Esophagus squamous epithelium (tissue), 5 donors: ENCODE measurements at places on chromosomes 7 and 10.

DNA sequence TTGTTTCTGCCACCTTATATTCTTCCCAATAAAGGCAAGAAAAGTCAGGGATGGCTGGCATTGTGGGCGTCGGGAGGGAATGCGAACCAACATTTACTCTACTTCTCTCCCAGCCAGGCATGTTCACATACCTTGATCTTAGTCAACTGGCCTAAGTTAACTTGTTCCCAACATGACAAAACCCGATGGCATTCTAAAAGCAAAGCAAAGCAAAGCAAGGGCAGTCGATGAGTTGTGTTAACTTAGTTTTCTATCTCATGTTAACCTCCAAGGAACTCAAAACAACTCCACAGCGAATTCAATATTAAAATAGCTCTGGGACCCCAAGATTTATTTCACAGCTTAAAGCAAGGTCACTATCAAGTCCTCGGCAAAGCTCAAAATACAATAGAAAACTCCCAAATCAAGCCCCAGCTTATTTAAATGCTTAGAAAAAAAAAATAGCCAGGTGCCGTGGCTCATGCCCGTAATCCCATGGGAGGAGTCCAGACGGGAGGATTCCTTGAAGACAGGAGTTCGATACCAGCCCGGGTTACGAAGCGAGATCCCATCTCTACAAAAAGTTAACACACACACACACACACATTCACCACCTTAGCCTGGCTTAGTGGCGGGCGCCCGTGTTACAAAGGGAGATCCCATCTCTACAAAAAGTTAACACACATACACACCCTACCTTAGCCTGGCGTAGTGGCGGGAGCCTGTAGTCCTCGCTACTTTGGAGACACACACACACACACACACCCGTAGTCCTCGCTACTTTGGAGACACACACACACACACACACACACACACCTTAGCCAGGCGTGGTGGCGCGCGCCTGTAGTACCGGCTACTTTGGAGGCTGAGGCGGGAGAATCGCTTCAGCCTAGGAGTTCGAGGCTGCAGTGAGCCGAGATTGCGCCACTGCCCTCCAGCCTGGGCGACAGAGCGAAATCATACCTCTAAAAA lies 901 bp upstream of the CCNY start:
- no peak for DNase-seq

DNA sequence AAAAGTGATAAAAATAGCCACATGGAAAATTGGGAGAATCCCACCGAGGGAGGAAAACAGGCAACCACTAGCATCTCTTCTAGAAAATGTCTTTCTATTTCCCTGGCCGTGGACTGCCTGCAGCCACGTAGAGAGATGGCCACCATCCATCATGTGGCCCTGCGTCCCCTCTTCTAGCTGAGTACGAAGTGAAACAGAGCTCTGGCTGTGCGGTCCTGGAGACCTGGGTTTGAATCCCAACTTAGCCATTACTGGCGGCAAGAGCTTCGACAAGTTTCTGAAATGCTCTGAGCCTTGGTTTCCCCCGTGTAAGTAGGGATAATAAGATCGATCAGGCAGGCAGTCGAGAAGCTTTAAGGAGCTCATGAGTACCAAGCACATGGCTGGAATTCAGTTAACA lies 32.9 kb downstream of the ZCCHC24 start:
- no peak for DNase-seq

DNA sequence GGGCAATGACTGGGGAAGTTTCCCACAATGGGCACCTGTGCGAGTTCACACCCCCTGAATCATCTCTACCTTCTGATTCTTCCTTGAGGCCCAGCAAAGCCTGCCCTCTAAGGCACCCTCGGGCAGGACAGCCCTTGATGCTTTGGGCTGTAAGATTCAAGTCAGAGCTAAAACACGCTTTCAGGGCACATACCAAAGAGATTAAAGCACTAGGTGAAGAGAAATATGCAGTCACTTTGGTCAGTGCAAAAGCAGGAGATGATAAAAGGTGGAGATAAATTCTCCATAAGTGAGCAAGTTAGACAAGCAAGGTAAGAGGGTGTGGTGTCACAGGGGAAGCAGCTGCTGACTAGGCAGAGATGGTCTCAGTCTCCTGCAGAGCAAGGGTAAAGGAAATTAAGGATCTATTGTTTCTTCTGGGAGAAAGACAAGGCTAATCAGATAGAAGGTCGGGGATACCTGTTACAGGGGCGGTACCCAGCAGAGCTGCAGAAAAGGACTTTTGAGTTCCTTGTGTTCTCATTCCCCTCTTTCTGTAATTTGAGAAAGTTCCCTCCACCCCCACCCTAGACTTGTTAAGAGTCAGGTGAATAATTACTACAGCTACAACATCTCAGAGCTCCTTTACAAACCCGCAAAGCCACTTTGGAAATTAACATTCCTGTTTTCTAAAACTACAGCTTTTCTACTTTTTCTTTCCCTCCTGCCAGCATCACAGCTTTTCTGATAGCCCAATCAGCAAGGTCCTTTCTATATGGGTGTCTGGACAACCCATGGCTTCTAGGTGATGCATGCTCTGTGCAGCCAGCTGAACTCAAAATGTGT lies 26.4 kb downstream of the PDLIM1 start:
- DNase-seq: no peak

GRCh38 chr7:13948019-13948801 lies 41.3 kb downstream of the ETV1 start:
- DNase-seq: no peak

DNA sequence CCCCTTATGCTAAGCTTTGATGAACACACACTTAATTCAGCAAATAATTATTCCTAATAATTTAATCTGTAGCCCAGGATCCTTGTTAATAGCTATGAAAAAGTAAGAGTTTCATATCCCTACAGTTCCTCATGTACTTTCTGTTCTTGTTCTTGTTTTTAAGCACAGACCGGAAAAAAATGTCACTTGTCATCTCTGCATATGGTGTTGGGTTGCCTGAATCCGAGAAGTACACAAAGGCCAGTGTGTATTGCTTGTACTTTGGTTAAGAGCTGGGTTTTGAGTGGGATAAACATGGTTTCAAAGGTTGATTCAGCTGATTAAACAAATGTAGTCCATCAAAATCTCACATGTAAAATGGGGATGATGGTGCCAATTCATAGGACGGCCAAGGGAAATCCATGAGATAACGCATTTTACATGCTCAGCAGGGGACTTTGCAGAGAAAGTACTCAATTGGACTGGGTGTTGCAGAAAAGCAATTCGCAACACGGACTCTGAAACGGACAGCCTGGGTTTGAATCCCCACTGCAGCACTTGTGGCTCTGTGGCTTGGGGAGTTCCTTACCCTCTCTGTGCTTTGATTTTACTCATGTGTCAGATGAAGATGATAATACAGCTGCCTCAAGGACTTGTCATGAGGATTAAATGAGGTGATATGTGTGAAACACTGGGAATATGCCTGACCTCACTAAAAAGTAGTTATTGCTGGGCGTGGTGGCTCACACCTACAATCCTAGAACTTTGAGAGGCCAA lies 71.7 kb downstream of the MAP3K8 start:
- no peak for DNase-seq

GRCh38 chr7:66741-67140 lies 125.6 kb upstream of the FAM20C start:
- no peak for DNase-seq

DNA sequence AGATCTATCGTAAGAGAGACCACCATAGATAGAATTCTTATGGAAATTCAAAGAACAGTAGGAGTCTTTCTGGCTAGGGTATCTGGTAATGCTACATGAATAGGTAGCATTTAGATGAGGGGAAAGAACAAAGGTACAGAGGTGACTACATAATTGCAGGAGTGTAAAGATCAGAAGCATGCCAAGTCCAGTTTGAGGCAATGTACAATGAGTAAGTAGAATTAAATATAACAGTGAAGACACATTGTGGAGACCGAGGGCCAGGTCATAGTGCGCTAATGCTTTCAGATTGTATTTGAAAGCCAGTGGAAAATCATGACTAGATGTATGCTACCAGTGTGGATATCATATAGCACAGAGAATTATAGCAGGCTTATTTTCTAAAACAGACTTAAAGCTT lies 1611.6 kb upstream of the LRRTM3 start:
- DNase-seq: no peak

DNA sequence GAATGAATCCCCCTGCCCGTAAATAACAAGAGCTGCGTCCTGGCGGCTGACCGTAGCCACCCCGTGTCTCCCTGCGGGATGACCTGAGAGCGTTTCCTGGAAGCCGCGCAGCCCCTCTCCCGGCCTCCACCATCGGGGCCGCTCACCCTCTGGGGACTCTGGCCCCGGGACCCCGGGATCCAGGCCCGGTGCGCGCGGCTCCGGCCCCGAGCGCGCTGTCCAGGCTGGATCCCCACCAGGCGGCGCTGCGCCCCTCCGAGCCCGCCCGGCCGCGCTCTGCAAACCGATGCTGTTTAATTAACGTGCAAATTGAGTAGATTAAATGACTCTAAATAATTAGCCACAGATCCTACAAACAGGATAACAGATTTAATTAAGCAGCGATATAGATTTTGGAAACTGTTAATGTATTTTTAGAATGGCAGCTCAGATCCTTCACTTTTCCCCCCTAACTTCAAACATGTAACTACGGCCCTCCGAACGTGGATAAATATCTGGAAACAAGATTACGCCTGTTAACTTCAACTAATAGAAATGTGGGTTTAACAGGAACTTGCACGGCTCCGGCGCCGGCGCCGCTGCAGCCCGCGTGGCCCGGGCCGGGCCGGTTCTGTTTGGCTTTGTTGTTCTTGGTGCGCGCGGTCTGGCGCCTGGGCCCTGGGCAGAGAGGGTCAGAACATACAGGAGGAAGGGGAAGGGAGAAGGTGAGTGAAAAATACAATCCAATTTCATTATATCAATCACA lies 7.1 kb upstream of the UNCX start:
- DNase-seq: no peak

- no peak for DNase-seq
Measured at GRCh38 chr10:103448746-103449145, 3.4 kb downstream of the CALHM2 start.

DNA sequence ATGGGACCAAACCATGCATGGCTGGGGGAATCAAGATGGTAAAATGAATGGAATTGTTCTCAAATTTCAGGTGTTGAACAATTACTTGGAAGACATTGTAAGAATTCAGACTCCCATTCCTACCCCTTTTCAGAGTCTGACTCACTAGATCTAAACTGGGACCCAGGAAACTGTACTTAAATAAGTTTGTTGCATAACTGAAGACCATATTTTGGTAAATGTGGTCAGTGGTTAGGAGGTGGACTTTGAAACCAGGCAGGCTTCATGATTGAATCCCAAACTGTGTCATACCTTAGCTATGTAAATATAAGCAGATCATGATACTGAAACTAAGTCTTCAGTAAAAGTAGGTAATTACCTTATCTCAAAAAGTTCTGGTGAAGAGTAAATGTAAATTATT lies 41.7 kb downstream of the ZWINT start:
- DNase-seq: no peak

- DNase-seq: no peak
Measured at GRCh38 chr7:111987115-111987826, 218.9 kb downstream of the DOCK4 start.

- DNase-seq: no peak
Measured at GRCh38 chr10:440127-440526, 249.3 kb downstream of the DIP2C start.

- no peak for DNase-seq
Measured at GRCh38 chr7:155808549-155809331, 3.5 kb downstream of the SHH start.

GRCh38 chr10:59155556-59155955 lies 20.9 kb upstream of the PHYHIPL start:
- DNase-seq: no peak

DNA sequence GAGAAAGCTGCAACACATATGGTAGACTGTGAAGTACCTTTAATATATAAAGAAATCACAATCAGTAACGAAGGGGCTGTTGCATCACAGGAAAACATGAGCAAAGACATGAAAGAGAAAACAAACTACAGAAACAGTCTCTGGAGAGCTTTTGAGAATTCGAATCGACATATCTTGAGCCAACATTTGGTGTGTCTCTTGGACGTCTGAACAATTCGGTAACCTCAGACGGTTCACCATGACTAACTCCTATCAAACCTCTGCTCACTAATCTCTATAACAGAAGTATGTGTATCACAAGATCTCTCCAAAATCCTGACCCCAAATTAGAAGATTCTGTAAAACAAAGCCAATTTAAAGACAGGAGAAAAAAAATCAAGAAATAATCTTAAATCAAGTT lies 262.0 kb upstream of the YAE1 start:
- no peak for DNase-seq

DNA sequence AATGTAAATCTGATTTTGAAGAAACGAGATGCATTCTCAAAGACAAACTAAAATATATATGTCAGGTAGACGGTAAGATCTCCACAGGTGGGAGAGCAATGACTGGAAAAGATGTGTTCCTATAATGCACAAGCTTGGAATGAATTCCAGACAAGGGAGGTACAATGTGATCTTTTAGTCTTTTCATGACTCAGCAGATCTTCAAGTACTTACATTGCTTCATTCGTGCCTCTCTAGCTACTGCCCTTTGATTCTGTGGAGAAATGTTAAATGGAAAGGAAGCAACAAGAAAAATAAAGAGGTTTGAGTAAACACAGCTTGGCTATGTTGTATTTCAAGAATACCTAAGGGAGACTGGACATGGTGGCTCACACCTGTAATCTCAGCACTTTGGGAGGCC lies 106.6 kb downstream of the GAD2 start:
- DNase-seq: no peak

DNA sequence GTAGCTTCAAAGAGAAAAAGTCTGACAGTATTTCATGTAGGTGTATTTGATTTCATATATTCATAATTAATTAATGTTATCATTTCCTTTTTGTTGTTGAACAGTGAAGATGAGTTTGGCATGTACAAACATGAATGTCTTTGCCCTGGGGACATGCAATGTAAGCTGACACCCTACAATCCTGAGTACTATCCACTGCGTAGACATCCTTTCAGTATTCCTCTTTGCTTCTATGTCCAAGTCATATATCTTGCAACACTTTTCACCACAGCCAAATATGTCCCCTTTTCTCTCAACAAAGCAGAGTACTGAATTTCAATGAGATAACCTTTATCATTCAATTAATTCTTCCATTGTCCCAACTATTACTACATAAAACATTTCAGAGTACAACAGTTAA lies 93.6 kb downstream of the GPR37 start:
- DNase-seq: no peak

- DNase-seq: no peak
Measured at GRCh38 chr10:100888957-100889356, 23.8 kb upstream of the SLF2 start.

GRCh38 chr7:45050198-45050597 lies 38.6 kb downstream of the NACAD start:
- DNase-seq: no peak

DNA sequence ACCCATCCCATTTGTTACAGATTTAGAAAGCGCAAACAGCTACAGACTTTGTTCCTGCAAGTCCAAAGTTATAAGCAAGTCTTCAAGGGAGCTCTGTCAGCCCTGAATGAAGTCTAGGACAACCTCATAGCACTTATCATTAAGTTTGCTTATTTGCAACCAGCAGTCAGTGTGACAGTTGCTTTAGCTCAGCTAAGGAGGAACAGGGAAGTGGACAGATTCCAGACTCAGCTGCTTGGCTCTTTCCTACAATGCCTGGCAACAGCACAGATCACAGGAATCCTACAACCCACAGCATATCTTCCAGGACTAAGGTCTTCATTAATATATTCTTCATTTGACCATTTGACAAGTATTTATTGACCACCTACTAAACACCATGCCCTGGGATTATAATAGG lies 17.4 kb upstream of the KIF5B start:
- DNase-seq: no peak

GRCh38 chr7:157678501-157678900 lies 341.7 kb downstream of the DNAJB6 start:
- DNase-seq: no peak

- DNase-seq: no peak
Measured at GRCh38 chr7:131110297-131111080, 217.2 kb upstream of the MKLN1 start.

GRCh38 chr10:62426086-62426485 lies 51.9 kb downstream of the ZNF365 start:
- no peak for DNase-seq
